ENCODE measurements at places on chromosomes 11 and 22.

GRCh38 chr11:428295-428694, 13.5 kb upstream of the SIGIRR start:
- DNase-seq: no peak

GRCh38 chr22:41345807-41346335, 35.9 kb upstream of the TEF start:
- no peak for DNase-seq

DNA sequence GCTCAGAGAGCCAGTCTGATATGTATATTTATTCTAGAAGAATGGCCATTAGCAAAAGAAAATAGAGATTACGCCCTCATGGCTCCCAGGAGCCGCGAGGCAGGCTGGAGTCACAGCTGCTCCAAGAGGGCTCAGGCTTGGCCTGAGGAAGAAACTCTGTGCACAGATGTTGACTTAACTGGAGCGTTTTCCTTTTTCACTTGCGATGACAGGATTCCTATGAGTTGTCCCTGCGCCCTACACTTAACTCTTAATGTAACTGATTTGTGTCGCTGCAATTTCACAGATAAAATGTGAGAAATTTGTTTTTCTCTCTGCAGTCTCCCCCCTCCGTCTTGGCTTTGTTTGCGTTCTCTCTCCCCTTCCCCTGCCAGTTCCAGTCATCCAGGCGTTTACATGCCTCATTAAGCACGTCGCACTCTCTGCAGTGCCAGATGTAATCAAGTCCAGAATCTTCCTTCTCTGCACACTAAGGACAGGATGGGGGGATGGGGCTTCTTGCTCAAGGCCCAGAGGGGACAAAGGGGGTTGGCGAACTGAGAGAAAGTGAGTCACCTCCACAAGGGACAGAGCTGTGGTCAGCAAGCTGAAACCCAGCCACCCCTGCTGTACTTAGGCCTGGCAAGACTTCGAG, 1060.1 kb downstream of the NTM start:
- no peak for DNase-seq

- no peak for DNase-seq
Measured at GRCh38 chr22:20582171-20582511, 74.7 kb downstream of the MED15 start.

DNA sequence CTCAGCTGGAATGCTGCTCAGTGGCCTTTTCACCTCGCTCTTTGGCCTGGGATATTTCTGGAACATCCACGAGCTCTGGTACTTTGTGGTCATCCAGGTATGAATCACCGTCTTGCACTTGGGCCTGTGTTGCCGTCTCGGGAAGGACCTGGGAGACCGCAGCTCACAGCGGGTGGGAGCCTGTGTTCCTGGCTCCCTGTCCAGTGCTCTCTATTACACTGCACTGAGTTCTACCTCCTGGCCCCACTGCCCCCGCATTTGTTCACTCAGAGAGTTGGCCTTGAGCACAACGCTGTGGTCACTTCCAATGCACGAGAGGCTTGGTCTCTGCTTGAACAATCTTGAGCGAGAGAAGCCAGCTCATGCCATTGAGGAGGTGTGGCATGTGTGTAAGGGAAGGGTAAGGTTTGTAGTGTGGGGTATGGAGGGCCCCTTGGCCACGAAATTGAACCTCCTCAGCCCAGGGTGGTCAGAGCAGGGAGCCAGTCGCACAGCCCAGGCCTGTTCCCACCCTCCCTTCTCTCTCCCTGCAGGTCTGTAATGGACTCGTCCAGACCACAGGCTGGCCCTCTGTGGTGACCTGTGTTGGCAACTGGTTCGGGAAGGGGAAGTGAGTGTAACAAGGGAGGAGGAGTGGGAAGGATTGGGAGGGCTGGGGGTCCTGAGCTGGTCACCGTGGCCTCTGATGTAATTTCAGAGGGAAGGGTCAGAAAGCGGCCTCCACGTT, 16.2 kb downstream of the SLC37A2 start:
- no peak for DNase-seq

DNA sequence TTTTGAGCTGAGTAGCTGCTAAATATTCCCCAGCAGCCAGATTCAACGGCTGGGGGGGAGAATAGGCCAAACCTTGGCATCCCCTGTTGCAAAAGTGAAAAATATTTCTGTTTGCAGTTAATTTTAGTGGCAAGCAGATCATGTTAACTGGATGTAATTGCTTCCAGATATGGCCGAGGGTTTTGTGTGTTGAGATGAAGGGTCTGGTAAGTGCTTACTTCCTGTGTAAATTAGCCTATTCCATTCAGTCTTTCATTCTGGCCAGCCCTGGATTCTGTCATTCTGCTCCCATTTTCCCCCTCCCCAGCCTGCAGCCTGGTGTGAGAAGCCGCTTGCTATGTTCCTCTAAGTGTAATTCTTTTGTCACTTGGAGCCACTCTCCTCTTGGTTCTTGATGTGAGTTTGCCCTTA, 17.4 kb downstream of the ZBTB16 start:
- DNase-seq: no peak

- DNase-seq: no peak
Measured at GRCh38 chr11:112231952-112232351, 5.7 kb downstream of the PTS start.

DNA sequence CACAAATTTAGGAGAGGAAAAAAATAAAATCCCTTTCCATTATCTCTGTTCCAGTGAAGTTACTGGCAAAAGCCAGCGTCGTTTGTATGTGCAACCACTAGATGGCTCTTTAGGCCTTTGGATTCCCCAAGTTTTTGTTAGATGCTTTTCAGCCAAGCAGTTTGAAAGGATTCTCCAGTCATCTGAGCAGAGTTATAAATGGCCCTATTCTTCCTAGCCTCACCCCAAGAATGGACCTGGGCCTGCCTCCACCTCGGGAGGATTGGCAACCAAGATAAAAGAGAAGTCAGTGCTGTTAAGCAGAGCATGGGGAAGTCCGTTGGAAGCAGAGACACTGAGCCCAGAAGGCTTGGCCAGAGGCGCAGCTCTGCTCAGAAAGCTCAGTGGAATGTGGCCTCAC, 15.4 kb downstream of the FAM181B start:
- peak; percentile 71 for DNase-seq

DNA sequence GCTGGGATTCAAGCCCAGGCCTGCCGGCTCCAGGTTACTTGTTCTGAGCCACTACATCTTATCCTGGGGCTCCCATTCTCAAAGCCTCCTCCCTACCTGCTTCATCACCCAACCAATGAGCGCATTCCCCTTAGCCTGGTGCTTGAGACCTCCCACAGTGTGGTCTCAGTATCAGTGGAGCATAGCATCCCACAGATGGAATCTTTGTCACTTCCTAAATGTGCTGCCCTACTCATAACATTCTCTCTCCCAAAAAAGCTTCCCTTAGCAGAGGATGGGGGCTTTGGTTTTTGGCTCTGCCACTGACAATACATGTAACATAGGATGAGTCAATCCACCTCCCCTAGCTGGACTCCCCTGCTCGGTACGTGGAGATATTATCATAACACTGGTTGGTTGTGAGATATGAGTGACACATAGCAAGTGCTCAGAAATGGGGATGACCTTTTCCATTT, 28.8 kb downstream of the TEAD1 start:
- no peak for DNase-seq

DNA sequence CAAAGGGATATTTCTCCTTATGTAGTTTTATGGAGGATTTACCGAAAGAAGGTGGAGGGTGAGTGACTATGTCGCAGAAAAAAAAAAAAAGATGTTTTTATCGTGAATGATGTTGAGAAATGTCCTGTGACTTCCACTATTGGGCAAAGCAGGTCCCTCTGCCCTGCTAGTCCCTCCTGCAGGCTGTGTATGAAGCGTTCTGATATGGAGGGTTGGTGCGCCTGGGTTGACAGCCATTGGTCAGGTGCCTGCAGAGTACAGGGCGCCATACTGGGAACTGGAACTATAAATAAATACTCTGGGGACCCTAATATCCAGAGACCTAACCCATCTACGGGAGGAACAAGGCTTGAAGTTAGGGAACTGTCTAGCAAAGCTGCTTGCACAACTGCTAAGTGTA, 1.5 kb downstream of the IL17RA start:
- no peak for DNase-seq

GRCh38 chr11:70205049-70205725, 2.1 kb downstream of the FADD start:
- no peak for DNase-seq
